CD8-positive, alpha-beta memory T cell (primary cell): ENCODE measurements at places on chromosomes 6 and 20. TPM values are rescaled to one million over a fixed set of nuclear protein-coding genes. Genes with fewer than 3 reads are reported as not detected.

IL17A gene
- total RNA-seq, result 0.51 TPM

RIPOR3 gene
- not detected for total RNA-seq

C6orf52 gene
- total RNA-seq, result 7.4 TPM

LTA gene
- 839 TPM for total RNA-seq

TCP11 gene
- not detected for total RNA-seq

CASS4 gene
- 3.7 TPM for total RNA-seq

RAET1E gene
- total RNA-seq, result not detected

SCRT2 gene
- not detected for total RNA-seq
